HAP-1 (cell line): ENCODE measurements at places on chromosomes 2 and 18.
A peak's percentile ranks its signal among the peaks of the same experiment; 100 is the strongest.

- DNase-seq: no peak
These were observed 806.8 kb downstream of the PLCL1 start for GRCh38 chr2:198611201-198611600.

DNA sequence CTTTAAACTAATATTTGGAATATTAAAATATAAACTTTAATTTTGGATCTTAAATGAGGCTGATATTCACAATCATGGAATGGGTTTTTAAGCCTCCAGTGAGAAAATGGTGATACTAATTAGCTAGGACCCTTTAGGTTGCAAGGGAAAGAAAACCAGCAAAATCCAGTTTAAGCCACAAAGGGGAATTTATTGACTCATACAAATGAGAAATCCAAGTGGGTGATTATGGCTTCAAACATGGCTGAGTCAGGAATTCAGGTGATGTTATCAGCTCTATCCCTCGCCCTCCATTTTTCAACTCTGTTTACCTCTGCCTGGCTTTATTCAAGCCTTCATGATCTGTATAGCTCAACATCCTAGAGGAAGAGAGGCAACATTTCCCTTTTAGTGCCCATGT, 75.3 kb upstream of the DLX2 start:
- no peak for DNase-seq

DNA sequence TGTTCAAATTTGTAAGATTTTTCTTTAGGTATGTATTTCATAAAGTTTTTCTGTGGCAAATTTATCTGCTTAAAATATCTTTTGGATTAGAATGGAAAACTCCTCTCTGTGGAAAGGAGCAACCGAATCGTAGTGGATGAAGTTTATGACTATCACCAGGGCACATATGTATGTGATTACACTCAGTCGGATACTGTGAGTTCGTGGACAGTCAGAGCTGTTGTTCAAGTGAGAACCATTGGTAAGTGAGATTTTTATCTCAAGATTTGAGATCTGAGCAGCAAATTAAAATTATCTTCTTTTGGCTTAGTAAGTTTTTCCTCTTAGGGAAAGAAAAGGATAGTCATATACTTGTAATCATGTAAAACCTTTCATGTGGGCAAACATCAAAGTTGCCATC, 14.2 kb downstream of the IL18RAP start:
- DNase-seq: no peak

DNA sequence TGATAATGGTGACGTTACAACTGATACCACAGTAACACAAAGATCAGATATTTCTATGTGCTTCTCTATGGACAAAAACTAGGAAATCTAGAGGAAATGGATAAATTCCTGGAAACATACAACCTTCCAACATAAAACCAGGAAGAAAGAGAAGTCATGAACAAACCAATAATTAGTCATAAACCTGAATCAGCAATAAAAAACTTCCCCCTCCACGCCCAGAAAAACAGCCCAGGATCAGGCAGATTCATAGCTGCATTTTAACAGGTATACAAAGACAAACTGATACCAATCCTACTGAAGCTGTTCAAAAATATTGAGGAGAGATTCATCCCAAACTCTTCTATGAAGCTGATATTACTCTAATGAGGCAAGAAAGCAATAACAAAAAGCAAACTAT, 1535.2 kb upstream of the LRRTM1 start:
- no peak for DNase-seq

GRCh38 chr2:176415174-176415895, 146.1 kb downstream of the MTX2 start:
- no peak for DNase-seq

DNA sequence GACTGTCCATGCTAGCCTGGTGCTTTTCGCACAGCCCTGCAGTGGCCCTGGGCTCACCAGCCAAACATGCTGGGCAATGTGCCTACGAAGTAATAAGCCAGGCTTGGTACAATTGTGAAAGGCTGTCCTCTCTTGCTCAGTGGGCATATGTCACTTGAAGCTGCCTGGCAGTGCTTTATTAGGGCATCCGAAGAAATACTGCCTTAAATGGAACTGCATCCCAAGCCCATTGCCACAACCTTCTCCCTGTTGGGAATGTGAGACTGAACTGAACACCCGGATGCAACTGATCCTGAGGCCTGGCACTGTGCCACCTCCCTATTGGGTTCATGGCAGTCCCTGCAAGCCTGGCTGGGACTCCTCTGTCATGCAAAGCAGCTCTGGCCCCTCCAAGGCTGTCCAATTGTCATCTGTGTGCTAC, 15.9 kb downstream of the CAPG start:
- DNase-seq: peak; percentile 59

DNA sequence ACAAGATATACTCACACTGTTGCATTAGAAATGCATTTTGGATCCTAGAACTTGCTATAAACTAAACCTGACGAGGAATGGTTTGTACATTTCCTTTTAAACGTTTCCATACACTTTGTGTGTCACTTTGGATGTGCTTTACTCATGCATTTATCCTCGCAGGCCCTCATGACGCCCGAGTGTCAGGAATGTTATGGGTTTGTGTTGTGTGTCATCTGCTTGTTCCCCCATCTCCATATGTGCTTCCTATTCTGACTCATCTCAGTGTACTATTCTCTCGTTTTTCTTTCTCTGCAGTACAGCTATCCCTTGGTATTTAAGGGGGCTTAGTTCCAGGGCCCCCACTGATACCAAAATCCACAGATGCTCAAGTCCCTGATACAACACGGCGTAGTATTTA, 121.5 kb upstream of the RASGRP3 start:
- DNase-seq: no peak
